ENCODE measurements at places on chromosomes 11 and 22.

DNA sequence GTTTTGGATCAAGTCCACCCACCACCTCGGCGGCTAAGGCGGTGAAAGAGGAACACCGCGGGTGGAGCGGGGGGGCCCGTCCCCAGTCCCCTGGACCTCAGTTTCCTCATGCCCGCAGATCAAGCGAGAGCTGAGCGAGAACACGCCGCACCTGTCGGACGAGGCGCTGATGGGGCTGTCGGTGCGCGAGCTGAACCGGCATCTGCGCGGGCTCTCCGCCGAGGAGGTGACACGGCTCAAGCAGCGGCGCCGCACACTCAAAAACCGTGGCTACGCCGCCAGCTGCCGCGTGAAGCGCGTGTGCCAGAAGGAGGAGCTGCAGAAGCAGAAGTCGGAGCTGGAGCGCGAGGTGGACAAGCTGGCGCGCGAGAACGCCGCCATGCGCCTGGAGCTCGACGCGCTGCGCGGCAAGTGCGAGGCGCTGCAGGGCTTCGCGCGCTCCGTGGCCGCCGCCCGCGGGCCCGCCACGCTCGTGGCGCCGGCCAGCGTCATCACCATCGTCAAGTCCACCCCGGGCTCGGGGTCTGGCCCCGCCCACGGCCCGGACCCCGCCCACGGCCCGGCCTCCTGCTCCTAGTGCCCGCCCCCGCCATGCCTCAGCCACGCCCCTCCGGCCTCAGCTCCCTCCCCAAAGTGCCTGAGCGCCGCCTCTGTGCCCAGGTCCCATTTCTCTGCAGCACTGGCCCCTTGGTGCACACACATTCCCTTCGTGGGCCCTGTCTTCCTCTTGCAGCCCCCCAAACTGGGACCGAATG lies 12.7 kb downstream of the MAFF start:
- DNase-seq: peak; percentile 38

DNA sequence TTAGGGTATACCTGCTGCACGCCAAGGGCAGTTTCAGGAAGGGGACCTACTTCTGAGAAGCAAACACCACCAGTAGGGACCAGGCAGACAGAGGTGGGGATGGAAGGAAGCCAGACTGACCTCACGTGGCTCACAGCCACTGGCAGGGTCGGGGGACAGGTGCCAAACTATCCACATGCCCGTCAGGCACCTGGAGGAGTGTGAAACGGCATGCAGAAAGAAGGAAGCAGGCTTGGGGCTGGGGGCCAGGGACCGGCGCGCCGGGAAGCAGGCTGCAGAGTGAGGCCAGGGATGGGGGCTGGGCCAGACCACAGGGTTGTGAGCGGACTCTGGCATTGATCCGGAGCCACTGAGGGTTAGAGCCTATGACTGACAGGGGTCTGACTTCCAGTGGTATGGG lies 47.5 kb downstream of the CDKN1C start:
- no peak for DNase-seq

- peak; percentile 78 for DNase-seq
Observed at GRCh38 chr11:64887757-64888405, 9.5 kb upstream of the EHD1 start.

DNA sequence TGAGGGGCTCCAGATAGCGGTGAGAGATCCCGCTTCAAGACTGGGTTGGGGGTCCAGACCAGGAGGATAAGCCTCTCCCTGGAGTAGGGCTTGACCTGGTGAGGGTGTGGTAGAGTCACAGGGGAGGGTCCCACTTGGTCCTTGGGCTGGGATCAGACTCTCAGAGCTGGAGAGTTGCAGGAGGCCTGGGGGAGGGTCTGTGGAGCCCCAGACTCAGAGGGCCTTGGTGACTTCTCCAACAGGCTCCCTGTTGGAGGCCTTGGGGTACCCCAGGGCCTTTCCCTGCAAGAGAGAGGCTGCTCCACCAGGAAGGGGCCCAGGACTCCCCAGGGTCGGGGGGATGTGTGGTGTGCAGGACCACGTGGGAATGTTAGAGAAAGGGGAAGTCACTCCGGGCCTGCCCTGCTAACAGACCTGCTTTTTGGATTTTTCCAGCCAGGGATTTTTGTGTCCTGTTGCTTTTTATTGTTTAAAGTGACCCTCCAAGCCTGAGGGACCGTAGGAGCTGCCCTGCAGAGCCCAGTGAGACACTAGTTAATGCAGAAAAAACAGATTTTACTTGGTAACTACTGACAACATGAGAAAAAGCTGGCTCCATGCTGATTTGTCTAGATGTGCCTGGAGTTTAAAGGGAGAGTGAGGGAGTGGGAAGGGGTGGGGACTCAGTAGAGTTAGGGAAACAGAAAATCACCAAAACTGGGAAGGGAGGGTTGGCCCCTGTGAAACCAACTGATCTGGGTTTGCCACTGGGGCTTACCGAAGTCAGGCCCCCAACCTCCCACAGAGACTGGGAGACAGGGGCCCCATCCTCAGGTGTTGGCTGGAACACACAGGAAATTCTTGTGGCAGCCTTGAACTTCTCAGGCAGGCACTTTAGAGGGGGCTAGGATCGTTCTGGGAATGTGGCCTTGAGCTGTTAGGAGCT lies 801 bp upstream of the TXNRD2 start:
- no peak for DNase-seq

DNA sequence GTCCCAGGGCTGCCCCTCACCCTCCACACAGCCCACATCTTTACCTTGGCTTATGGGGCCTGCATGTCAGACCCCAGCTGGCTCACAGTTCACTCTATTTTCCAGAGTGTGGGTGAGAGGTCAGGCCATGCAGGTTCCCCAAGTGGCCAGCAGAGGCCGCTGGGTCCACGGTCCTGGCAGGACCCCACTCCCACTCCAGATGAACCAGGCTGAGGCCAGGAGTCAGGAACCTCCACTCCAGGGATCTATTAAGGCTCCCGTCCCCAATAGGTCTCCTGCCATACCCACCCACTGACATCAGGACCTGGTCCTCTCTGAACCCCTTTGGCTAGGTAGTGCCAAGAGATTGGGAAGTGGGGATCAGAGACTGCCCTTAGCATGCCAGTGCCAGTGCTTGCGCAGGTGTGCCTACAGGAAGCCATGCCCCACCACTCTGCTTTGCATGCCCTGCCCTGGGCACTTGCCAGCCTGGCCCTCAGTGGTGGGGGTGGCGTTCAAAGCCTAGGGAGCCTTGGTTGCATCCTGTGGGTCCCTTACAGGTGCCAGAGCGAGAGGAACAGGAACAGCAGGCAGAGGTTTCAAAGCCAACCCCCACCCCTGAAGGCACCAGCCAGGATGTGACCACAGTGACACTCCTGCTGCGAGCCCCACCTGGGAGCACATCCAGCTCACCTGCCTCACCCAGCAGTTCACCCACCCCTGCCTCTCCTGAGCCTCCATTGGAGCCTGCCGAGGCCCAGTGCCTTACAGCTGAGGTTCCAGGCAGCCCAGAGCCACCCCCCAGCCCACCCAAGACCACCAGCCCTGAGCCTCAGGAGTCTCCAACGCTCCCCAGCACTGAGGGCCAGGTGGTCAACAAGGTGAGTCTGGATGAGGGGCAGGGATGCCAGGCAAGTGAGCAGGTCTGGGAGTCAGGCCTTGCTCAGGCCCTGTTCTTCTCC lies 8.3 kb downstream of the SMTN start:
- DNase-seq: no peak

- no peak for DNase-seq
Observed at GRCh38 chr22:50641696-50642607, 14.0 kb upstream of the ARSA start.

- DNase-seq: no peak
Observed at GRCh38 chr22:39518996-39519680, 1.2 kb upstream of the ATF4 start.

- DNase-seq: no peak
Observed at GRCh38 chr11:72727521-72727920, 24.7 kb downstream of the ARAP1 start.

- no peak for DNase-seq
Observed at GRCh38 chr22:25881210-25881755, 139.3 kb downstream of the MYO18B start.

DNA sequence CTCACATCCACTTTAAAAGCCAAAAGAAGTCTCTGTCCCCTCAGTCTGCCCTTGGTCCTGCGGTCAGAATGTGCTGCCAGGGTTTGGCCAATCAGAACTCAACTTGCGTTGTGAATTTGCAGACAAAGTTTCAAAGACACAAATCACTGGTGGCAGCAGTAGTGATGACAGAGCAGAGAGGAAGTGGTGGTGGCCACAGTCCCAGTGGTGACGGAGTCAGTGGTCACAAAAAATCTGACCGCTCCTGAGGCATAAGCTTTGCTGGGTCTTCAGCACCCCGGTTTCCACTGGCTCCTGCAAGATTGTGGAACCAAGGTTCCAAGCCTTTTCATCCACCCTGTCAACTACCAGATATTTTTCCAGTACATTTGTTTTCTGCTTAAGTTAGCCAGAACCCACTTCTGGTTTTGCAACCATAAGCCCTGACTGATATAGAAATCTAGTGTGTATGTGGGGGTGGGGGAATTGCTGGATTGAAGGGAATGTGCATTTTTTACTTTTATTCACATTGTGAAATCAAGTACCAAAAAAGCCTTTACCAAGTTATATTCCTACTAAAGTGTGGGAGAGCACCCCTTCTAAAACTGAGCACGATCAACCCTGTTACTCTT lies 112.3 kb downstream of the TMPRSS5 start:
- no peak for DNase-seq

DNA sequence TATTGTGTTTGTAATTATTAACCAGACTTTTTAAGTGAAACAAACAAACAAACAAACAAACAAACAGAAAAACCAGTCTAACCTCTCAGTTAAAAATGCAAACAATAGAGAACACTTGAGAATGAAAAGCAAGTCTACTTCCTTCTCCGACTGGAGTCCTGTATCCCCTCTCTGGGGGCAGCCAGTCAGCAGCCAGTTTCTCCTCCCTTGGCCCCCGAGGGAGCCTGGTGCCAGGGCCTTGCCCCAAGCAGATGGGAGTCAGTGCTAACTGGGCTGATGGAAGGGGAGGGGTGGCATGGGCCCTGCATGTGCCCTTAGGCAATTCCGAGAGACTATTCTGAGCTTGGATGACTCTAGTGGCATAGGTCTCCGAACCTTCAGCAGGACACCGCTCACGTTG lies 137.2 kb downstream of the GRIK4 start:
- no peak for DNase-seq

DNA sequence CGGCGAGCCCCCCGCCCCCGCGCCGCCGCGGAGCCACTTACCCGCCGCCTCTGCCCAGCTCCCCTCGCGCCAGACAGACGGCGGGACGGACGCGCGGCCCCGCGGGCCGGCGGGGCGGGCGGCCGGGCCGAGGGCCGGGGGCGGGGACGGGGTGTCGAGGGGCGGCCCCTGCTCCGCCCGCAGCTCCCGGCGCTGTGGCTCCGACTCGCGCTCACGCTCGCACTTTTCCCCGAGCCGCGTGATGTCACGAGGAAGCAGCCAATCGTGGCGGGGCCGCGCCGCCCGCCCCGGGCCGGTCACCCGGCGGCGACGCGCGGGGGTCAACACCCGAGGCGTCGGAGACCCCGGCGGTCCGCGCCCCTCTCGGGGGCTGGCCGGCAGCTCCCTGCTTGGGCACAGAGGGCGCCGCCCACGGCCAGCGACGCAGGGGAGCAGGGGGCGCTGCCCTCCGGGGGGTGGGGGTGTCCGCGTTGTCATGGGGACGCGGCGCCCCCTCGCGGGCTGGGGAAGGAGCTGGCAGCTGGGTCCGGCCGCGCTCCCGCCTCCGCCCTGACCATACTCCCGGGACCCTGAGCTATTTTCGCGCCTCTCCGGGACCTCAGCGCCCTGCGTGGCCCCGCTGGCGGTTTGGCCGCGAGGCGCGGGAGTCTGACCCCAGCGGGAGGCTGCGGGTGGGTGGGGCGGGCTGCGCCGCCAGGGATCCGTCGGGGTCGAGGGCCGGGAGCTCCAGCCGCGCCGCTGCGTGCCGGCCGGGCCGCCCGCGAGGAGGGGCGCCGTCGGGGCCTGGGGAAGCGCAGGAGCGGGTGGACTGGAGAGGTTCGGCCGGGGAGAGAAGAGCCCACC lies at the start of gene CHRM4:
TSS of gene CHRM4 (minus strand) at position 199 of the 843 bp plus-strand sequence. CDS start 5,219 bp downstream, outside the sequence.
- no peak for DNase-seq
